ENCODE measurements at places on chromosomes 11 and 22.

DNA sequence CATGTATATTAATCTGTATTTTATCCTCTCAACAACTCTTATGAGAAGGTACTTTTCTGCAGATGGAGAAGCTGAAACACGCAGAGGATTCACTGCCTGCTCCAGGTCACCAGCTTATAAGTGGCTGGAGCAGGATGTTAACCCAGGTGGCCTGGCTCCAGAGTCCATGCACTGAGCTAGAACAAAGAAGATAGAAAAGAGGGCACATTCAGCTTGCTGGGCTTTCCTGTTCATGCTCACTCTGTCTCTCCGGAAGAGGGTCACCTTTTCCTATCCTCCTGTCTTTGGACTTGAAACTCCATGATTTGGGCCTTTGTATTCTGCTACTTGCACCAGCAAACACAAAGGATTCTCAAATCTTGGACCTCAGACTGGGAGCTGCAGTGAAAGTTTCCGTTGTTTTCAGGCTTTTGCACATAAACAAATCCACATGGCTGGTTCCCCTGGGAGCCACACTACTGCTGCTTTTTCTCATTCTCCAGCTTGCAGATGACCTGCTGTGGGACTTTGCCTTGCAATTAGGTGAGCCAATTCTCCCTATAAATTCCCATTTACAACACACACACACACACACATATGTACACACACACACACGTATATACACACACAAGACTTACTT, 117.3 kb upstream of the GRK3 start:
- no peak for DNase-seq

DNA sequence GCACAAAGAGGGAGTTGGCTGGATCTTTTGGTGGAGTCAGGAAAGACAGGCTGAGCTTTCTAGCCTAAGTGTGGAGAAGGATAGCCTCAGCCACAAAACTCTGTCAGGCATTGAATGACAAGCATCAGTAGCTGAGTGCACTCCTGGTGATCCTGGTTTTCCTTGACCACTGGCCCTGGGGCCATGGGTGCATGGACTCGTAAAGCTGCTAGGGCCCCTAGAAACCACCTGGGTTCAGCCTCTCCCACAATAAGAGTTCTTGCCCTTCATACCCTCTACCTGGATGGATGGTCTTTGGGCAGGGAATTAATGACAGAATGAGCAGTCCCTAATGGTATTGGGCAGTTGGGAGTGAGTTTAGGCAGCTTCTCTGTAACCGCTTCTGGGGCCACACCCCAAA, 22.9 kb downstream of the TUB start:
- DNase-seq, result no peak

- DNase-seq, result no peak
These were observed 920 bp downstream of the TMEM218 start for GRCh38 chr11:125110506-125110905.

DNA sequence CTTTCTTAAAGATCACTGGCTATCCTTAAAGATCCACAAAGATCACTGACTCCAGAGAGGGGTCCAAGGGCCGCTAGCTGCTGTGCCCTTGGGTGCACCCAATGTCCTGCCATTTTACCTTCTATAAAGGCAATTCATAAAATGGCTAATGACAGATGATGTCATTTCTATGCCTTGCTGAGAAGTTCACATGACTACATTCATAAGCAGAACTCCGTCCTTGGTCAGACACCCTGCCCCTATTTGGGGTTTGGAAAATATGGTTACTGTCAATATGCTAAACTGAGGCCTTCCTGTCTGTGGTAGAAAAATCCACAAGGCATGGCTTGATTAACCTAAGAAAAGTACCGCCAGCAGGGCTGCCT, 60.9 kb upstream of the BMAL1 start:
- DNase-seq, result no peak
